HuH-7 (cell line): ENCODE measurements at places on chromosomes 13 and 19.

DNA sequence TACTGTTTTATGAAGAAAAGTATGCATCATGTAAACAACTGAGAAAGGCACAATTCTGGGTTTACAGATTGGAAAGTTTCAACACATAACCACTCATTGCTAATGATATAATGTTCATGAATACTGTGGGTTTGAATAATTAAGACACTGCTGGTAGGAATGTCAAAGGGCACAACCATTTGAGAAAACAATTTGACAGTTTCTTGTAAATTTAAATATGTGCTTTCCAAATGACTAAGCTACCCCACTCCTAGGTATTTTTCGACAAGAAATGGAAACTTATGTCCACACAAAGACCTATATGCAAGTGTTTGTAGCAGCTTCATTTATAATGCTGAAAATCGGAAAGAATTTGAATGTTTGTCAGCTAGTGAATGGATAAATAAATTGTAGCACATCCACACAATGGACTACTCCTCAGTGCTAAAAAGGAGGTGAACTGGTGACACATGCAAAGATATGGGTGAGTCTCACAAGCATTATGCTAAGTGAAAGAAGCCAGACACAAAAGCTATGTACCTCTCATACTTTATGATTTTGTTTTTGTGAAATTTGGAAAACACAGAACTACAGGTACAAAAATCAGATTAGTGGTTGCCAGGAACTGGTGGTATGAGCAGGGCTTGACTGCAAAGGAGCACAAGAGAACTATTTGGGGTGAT, 44.8 kb upstream of the FLT1 start:
- DNase-seq: no peak

DNA sequence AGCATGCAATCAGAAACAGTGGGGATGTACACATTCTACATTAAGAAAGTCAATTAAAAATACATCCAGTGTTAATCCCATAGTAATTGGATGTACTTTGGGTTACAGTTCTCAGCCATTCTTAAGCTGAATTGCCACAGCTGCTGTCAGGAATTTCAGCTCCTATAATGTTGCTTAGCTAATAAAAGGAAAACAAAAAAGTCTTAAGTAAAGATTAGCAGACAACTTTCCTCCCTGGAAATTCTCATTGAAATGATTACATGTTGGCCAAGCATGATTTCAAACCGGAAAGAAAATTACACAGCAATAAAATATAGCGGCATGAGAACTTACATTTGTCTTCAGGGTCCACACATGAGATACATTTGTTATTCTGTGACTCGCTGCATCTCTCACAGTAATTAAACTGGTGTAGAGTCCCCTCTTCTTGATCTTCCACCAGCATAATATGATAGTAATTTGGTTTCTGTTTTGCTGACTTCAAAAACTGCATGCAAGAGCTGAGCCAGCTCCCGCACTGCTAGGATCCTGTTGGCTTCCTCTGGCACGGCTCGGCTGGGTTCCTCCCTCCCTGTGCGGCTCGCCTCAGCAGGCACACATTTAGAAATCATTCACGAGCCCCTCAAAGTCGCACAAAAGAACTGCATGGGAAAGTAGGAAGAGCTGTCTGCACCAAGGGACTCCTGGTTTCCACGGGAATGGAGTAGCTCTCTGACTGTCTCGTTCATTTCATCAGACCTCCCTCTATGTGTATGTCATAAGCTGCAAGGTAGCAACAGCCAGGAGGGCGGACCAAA, at the start of gene HTR2A:
Gene HTR2A, minus strand, starts transcription at position 713 of the 797 bp plus-strand sequence. CDS start 1,147 bp downstream, outside the sequence.
- DNase-seq: no peak

GRCh38 chr19:29329460-29330134, 116.6 kb upstream of the UQCRFS1 start:
- DNase-seq: peak; percentile 29

GRCh38 chr13:112042496-112042895, 24.5 kb upstream of the SOX1 start:
- DNase-seq: no peak

DNA sequence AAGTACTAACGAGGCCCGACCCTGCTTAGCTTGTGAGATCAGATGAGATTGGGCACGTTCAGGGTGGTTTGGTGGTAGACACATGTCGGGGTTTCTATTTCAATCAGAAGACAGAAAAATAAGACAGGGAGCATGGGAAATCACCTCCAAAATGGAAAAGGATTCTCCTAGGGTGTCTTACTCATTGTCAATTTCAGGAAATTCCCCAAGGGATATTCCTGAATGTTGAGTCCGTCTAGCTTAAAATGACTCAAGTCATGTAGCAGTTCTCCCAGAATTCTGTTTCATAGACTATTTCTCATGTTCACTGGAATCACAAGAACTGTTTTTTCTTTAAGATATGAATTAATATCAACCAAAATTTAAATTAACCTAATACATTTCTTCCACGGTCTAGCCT, 380.1 kb downstream of the EFNB2 start:
- no peak for DNase-seq

GRCh38 chr19:49590971-49591730, at the start of gene PRR12:
TSS of gene PRR12 (plus strand) at chr19:49591182. CDS start at chr19:49591655, 473 bp downstream.
- peak; percentile 86 for DNase-seq

GRCh38 chr19:48506138-48506733, 5.4 kb downstream of the LMTK3 start:
- DNase-seq: no peak

GRCh38 chr19:2173767-2174577, 10.2 kb downstream of the DOT1L start:
- no peak for DNase-seq

DNA sequence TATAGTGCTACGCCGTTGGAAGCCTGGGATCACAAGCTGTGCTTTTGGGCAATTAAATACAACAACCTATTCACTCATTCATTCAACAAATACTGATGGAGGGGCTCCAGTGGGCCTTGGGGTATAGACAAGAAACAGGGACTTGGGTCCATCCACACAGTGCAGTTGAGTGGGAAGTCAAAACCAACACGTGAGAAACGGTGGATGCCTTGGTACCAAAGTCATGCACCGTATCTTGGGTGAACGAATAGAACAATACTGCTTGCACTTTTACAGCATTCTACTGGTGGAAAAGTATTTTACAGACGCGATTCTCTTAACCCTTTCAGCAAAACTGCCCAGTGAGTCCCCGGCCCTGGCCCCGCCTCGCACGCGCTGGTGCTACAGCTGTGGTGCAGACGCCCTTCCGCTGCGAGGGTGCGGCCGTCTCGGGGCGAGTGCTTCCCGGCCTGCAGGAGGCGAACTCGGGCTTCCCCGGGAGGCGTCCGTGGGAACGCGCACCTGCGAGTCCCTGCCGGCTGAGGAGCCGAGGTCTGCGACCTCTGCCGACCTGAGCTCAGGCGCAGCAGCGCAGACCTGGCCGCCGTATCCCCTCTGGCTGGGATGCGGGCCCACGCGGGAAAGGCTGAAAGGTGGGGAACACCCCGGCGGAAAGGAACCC, 8.3 kb downstream of the TNFRSF19 start:
- peak; percentile 58 for DNase-seq

- DNase-seq: no peak
Observed at GRCh38 chr19:15110418-15110815, 3.2 kb downstream of the SYDE1 start.

GRCh38 chr13:95754069-95754468, 77.1 kb downstream of the DNAJC3 start:
- DNase-seq: no peak

GRCh38 chr13:48411147-48411794, 1.6 kb downstream of the LPAR6 start:
- no peak for DNase-seq

DNA sequence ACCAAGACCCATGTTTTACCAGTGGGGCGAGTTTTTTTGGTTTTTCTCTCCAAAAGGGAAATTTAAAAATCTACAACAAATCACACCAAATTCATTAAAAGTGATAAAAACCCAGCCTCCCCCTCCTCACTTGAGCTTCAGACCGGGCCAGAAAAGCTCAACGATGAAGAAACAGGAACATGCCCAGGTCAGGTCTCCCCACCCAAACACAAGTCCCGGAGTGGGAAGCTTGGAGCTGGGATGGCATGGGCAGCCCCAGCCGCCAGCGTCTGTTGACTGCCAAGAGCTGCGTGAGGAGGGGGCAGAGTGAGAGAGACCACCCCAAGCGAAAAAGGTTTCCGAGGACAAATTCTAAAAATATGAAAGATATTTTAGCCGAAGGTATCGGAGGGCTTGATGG, 3.7 kb downstream of the RNU6-9 start:
- no peak for DNase-seq
